Stimulated activated CD4-positive, alpha-beta T cell treated with anti-CD3 and anti-CD28 coated beads, TNF-alpha, amount 100 ng/mL, for 1 hour (primary cell): ENCODE measurements at places on chromosomes 11 and 22.

DNA sequence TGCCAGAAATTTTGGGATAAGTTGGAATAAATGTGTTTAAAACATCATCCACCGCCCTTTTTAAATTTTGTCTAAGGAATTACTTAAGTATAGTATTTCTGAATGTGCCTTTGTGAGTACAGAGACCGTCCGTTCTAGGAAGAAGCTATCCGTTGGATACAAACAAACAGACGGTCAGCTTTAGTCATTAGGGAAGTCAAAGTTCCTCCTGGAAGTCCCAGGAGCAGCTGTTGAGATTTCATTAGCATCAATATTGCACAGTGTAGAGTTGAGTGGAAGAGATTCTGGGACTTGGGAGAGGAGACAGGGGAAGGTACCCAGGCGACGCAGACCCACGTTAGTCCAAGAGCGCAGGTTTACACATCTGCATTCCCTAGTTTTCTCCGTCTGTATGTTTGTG, 15.7 kb upstream of the ADSL start:
- DNase-seq: no peak

- DNase-seq: no peak
Observed at GRCh38 chr11:76783294-76783895, at the start of gene TSKU. TSS of gene TSKU (plus strand) at chr11:76783356. CDS start at chr11:76795617, 12,261 bp downstream.

DNA sequence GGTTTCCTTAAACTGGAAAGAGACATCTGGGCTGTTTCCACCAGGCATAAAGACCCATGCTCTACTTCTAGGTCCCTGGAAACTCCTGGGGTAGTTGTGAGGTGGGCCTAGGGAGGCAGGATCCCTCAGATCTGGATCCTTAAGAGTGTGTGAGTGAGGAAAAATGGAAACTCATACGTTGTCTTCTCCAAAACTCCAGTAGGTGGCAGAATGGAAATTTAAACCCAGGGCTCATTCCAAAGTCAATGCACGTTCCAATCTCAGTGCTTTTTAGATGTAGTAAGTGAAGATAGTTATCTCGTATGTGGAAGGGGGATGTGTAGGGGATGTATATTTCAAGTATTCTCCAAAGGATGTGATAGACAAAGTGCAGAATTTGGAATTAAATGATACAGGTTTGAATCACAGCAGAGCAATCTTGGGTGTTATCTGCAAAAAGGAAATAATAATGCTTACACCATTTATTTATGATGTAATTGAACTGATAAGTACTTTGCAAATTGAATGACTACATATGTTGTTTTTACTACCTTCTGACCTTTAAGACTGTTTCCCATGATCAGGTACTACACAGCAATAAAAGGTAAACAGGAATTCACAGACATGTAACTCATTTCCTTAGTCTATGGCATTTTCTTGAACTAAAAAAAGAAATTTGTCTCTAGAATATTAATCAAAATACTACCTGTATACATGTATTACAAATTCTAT, 13.1 kb upstream of the MMP1 start:
- DNase-seq: no peak

- DNase-seq: no peak
Observed at GRCh38 chr11:1618231-1618630, 3.7 kb downstream of the KRTAP5-4 start.

DNA sequence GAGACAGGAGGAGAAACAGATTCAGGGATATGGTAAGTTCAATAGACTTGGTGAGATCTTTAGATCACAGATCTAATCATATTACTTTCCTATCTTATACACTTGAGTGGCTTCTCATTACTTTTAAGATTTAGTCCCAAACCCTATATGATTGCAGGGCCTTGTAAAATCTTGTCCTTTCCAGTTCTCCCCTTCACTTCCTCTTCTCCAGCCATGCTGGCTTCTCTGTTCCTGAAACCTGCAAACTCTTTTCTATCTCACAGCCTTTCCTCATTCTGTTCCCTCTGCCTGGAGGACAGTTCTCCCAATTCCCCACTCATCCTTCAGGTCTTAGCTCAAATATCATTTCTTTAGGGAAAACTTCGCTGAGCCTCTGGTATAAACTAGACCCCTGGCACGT, 65.9 kb upstream of the BIRC3 start:
- no peak for DNase-seq

GRCh38 chr11:132008872-132009271, 638.5 kb downstream of the NTM start:
- DNase-seq: no peak

GRCh38 chr11:83158965-83159901, 2.3 kb downstream of the PCF11 start:
- DNase-seq: no peak
